ENCODE measurements at places on chromosomes 7 and 10.

- DNase-seq, result no peak
These were observed 3.6 kb downstream of the LRRC17 start for GRCh38 chr7:102916426-102916825.

DNA sequence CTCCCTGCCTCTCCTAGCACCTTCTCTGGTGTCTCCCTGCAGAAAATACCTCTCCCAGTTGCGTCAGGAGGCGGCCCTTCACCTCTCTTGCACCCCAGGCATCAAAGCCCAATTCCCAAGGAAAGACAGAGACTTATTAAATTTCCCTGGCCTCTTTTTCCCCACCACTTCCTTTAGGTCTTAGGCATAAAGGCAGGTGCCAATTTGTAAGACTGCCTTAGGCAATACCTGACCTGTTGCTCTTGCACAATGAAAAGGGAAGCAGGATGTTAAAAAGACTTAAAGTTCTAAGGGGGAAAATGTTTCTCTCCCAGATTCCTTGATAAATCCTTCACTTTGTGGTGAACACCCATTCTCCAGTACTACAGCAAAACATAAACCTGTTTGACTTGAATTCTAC, 186.7 kb downstream of the SLC25A13 start:
- no peak for DNase-seq

DNA sequence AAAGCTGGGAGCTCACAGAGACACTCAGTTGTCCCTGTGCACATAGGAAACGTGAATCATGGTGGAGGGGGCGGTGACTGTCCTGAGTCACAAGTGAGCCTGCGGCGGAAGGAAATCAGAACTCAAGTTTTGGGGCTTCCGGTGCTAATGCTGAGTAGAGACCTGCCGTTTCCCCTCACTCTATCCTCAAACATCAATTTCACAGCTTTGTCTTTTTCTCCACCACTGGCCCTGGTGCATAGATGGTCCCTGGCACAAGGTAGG, 21.9 kb downstream of the ADCYAP1R1 start:
- DNase-seq, result peak; percentile 21

DNA sequence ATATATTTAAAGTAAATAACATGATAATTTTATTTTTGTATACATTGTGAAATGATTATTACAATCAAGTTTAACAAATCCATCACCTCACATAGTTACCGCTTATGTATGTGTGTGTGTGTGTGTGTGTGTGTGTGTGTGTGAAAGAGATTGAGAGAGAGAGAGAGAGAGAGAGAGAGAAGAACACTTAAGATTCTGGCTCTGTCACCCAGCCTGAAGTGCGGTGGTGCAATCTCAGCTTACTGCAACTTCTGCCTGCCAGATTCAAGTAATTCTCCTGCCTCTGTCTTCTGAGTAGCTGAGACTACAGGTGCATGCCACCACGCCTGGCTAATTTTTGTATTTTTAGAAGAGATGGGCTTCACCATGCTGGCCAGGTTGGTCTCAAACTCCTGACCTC, 17.8 kb downstream of the LYZL1 start:
- DNase-seq, result no peak

- peak; percentile 60 for DNase-seq
These were observed 46.8 kb downstream of the DOCK4 start for GRCh38 chr7:112159351-112159750.

DNA sequence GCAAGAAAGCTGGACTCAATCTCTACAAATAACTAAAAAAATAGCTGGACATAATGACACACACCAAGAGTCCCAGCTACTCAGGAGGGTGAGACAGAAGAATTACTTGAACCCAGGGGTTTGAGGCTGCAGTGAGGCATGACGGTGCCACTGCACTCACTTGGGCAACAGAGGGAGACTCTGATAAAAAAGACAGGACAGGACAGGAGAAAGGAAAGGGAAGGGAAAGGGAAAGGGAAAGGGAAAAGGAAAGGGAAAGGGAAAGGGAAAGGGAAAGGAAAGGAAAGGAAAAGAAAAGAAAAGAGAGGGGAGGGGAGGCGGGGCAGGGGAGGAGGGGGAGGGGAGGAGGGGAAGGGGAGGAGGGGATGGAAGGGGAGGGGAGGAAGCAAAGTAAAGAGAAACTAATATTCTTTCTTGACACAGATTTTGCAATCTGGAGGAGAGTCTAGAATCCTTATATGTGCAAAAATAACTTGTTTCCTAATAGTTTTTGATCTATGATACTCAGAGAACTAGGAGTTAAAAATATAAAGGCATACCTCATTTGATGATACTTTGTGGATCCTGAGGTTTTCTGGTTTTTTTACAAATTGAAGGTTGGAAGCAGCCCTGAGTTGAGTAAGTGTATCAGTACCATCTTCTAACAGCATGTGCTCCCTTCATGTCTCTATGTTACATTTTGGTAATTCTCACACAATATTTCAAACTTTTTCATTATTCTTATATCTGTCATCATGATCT, 8.0 kb downstream of the SAR1A start:
- DNase-seq, result peak; percentile 87

GRCh38 chr10:84158550-84158949, 15.1 kb upstream of the GPR15LG start:
- no peak for DNase-seq

DNA sequence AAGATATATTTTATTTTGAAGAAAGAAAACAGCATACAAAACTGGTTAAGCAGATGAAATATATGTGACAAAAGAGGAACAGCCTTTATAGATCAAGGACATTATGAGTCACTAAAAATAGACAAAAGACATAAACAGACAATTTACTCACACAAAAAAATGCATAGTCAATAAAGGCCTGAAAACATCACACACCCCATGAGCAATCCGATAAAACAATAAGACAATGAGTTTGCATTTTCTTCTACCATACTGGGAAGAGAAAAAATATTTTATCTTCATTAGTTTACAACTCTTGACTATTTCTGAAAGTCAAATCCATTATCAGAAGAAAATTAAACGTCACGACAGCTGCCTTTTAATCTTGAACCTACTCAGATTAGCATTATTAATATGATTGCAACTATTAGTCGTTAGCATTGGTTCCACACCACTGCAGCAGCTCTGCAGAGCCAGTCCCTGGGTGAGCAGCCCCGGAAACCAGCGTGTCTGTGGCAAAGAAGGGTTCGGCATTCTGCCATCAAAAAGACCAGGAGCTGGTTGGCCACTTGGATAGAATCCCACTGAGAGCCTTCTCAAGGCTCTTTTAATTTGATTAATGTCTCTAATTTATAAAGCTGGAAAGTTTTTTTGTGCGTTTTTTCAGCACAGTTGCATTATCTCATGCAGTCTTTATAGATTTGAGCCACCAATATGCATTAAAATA, 305.4 kb upstream of the SHH start:
- DNase-seq, result peak; percentile 0

DNA sequence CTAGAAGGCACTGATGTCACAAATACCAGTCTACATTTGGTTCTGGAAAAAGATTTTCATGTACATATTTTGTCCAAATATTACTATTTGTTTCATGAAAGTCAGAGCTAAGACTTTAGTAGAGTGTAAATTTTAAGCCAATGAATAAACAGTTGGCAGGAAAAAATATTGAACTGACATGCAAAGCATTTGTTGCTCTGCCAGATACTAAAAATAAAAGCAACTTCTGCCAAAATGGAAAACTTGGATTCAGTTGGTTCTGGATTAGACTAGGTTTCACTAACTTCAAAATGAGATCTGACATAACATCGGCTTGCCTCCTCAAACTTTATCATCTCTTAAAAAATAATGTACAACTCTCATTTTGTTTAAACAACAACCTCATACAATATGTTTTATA, 34.9 kb downstream of the FAM204A start:
- DNase-seq, result no peak

GRCh38 chr10:22308390-22308789, 7.8 kb upstream of the COMMD3 start:
- peak; percentile 7 for DNase-seq

- no peak for DNase-seq
These were observed 735.5 kb upstream of the AUTS2 start for GRCh38 chr7:68862736-68863135.

DNA sequence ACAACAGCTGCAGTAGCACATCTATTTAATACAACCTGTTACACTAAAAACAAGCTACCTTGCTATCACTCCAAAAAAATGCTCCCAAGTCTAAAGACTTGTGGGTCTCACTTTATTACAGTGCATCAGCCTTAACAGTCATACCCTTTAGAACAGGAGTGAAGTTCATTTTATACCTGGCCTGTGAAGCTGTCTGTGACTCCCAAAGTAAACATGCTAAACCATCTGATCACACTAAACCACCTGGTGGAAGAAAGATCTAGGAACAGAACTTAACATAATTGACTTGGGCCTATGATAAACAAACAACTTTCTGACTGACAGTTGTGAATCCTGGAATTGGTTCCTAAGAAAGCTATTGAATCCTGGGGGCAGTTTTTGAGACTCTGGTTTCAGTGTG, 80.9 kb upstream of the ATP6V0A4 start:
- DNase-seq, result no peak

- peak; percentile 86 for DNase-seq
These were observed 8.3 kb downstream of the XPNPEP1 start for GRCh38 chr10:109914966-109915365.

DNA sequence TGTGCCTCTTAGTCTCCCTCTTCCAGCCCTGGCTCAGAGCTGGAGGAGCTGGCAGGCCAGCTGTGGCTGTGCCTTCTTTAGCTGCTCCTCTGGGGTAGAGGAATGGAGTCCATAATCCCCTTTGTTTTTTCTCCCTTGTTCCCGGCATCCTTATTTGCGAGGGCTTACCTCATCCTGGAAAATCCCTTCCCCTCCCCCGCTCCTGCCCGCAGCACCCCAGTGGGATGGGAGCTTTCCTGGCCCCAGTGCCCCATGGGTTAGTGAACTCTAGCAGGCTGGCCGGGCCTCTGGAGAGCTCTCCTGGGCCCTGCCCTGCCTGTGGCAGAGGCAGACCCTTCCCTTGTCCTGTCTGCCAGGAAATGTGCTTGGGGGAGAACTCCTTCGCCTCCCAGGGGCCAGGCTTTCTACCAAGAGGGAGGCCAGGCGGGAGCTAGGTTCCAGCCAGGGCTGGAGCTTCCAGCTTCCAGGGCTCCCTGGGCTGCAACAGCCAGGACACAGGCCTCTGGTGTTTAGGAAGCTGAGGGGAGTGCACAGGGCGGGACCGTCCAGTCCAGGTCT, 16.5 kb upstream of the TRIM8 start:
- DNase-seq, result no peak

DNA sequence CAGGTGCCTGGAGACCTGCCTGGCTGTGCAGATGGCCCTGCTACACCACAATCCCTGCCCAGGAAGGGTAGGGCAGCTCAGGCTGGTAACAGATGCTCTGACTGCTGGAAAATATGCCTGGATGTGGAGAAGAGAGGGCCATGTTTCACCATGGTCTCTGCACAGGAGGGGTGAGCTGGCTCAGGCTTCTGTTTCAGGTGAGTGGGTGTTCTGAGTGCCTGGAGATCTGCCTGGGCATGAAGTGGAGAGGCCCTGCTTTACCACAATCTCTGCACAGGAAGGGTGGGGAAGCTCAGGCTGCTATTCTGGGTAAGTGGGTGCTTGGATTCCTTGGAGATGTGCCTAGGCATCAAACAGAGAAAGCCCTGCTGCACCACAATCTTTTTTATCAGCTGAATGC, 350.1 kb downstream of the KIF20B start:
- no peak for DNase-seq

GRCh38 chr10:70771311-70772194, 13.6 kb downstream of the TBATA start:
- no peak for DNase-seq

GRCh38 chr10:3687510-3688081, 97.4 kb downstream of the KLF6 start:
- no peak for DNase-seq

- peak; percentile 45 for DNase-seq
These were observed 32.6 kb downstream of the PIP4K2A start for GRCh38 chr10:22681783-22682183.

- peak; percentile 38 for DNase-seq
These were observed 2.4 kb downstream of the ARID5B start for GRCh38 chr10:61903928-61904344.

GRCh38 chr10:115049318-115049717, 43.8 kb upstream of the ATRNL1 start:
- DNase-seq, result no peak

GRCh38 chr7:300048-300447, 10.1 kb downstream of the FOXL3 start:
- no peak for DNase-seq

DNA sequence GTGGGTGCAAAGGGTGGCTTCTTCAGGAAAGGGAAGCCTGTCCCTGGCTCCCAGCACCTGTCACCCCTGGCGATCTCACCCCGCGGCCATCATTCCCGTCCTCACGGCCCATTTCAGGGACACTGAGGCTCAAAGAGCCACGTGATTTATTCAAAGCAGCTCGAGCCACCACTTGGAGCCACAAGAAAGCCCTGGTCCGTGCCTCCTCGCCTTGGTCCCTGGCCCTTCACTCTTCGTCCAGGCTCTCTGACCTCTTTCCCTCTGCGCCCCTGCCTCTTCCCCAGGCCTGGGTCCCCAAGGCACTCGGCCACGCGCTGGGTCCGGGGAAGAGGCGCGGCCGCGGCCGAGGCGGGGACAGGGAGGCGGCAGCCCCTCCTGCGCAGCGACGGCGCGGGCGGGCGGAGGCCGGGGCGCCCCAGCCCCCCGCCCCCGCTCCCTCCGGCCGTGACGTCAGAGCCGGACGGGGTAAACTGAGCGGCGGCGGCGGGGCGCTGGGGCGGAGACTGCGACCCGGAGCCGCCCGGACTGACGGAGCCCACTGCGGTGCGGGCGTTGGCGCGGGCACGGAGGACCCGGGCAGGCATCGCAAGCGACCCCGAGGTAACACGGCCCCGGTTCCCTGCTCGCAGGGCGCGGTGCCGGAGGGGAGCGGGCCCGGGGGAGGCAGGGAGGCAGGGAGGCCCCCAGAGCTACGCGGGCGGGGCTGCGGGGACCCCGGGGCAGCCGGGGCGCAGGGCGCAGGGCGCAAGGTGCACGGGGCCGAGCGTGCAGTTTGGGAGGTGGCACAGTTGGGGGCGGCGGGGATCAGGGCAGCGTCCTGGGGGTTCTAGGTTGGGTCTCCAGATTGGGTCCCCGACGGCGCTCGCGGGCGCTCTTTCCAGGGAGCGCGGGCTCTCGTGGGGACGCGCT, at the start of gene SLC18A2:
Gene SLC18A2 (plus strand): TSS at position 494 of the 909 bp plus-strand sequence. CDS start 580 bp downstream, outside the sequence.
- DNase-seq, result no peak

DNA sequence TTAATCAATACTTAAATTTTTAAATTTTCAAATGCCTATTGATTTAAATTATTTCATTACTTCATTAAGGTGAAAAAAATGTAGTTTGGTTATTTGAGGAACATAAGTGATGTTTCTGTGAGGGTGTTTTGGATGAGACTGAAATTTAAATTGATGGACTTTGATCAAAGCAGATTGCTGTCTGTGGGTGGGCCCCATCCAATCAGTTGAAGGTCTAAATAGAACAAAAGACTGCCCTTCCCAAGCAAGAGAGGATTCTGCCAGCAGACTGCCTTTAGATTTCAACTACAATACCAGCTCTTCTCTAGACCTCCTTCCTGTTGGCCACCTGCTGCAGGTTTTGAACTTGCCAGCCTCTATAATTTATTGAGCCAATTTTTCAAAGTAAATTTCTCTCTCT, 14.5 kb upstream of the GPR37 start:
- no peak for DNase-seq

GRCh38 chr7:120370954-120371353, 98.0 kb downstream of the KCND2 start:
- no peak for DNase-seq

- peak; percentile 30 for DNase-seq
These were observed 22.3 kb downstream of the COX15 start for GRCh38 chr10:99709480-99710229.
